ENCODE measurements at places on chromosomes 3 and 15. TPM values are rescaled to one million over a fixed set of nuclear protein-coding genes. Genes with fewer than 3 reads are reported as not detected.

The FEZF2 gene
- not detected for total RNA-seq

The NUTM1 gene
- total RNA-seq = not detected

The NCKIPSD gene
- total RNA-seq = 42.8 TPM

The PLS1 gene
- total RNA-seq = 40.3 TPM

The CCR8 gene
- total RNA-seq = not detected

The USP3 gene
- total RNA-seq = 47.6 TPM

GRCh38 chr15:82146990-82147461, 101.2 kb upstream of the MEX3B start:
- DNase-seq = no peak

DNA sequence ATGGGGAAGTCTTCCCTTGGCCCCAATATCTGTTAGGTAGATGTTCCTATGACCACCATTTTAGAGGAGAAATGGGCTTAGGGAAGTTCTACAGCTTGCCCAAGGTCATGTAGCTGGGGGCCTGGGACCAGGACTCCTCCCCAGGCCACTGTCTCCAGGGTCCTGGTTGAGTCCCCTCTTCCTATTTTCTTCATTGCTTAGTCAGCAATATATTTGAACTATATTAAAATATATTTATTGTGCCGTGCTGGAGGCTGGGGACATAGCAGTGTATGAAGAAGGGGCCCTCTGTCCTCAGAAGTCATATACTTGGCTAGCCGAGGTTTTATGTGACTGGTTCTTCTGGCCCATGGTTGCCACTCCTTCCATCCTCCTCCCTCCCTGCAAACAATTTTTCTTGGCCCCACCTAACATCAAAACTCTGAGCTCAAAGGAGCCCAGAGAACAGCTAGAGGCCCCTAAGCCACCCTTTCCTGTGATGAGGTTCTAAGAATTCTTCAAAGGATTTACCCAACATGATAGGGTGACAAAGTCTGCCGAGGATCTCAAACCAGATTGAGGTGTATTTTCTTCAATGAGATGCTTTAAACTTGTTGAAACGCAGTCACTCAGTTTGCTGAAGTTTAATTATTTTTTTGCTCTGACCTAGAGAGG, 121.2 kb upstream of the RASGRP1 start:
- DNase-seq = no peak

DNA sequence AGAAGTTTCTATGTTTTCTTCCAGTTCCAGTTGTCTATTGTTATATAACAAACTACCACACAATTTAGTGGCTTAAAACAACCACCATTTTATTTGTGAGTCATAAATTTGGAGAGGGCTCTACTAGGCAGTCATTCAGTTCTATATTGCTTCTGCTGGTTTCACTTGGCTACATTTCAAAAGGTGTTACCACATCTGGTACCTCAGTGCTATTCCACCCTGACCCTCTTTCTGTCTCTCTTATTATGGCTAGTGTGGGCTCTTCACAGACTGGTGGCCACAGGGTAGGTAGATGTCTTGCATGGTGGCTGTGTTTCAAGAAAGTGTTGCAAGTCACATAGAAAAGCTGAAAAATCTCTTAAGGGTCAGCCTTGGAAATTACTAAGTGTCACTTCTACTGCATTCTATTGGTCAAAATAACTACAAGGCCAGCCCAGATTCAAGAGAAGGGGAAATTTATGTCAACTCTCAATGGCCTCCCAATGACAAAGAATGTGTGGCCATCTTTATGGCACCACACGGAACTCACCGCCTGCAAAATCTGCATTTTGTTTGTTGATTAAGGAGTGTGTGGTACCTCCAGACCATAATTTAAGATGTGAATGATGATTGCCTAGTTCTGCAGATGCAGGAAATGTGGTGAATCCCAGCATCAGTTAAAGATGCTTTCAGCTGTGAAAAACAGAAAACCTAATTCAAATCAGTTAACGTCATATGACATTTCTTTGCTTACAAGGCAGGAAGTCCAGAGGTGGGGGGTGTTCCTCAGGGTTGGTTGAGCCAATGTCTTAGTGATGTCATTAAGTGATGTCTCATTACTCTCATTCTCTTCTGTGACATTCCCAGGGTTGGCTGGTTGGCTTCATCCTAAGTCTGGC, 105.8 kb upstream of the RASGRP1 start:
- no peak for DNase-seq

DNA sequence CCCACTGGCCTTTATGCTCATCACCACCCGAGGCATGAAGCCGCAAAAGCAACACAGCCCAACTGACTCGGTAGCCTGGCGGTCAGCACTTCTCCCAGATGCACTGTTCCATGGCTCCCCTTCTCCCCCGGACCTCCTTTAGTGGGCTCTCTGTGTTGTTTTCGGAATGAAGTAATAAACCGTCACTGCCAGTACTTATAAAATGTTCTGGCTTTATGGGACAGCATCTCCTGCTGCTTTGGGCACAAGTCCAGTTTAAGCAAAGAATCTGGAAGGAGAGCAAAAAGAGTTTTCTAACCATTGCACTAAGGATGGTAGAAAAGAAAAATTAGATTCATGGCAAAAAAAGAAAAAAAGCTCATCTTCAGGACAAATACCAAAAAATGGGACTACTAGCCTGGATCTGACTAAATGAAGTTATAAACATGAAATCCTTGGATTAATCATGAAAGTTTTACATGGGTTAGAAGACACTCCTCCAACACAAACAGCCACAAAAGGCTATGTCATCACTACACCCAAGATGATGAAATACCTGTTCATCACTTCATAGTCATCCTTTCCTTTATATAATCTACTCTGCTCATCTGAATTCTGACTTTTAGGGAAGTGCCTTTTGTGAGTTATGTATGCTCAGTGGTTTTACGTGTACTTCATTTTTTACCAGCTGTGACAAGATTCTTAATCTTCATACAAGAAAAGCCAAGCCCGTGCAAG, 89.5 kb upstream of the UBE2E2 start:
- no peak for DNase-seq
